G401 (cell line): ENCODE measurements at places on chromosomes 1 and 21.

- peak; percentile 23 for DNase-seq
These were observed at the start of gene HUNK for GRCh38 chr21:31872452-31873274. Gene HUNK (plus strand): TSS chr21:31873020. CDS start chr21:31873675, 655 bp downstream.

GRCh38 chr1:150017206-150017750, 6.8 kb upstream of the OTUD7B start:
- DNase-seq = no peak

- DNase-seq = no peak
These were observed 16.5 kb upstream of the FOXO6 start for GRCh38 chr1:41344708-41345159.

GRCh38 chr1:204418174-204419063, 6.8 kb upstream of the PPP1R15B start:
- no peak for DNase-seq

GRCh38 chr1:902802-903201, 20.9 kb upstream of the SAMD11 start:
- no peak for DNase-seq

GRCh38 chr1:181148636-181149035, 60.1 kb downstream of the IER5 start:
- DNase-seq = no peak

GRCh38 chr1:6157132-6157527, 23.0 kb downstream of the CHD5 start:
- no peak for DNase-seq

DNA sequence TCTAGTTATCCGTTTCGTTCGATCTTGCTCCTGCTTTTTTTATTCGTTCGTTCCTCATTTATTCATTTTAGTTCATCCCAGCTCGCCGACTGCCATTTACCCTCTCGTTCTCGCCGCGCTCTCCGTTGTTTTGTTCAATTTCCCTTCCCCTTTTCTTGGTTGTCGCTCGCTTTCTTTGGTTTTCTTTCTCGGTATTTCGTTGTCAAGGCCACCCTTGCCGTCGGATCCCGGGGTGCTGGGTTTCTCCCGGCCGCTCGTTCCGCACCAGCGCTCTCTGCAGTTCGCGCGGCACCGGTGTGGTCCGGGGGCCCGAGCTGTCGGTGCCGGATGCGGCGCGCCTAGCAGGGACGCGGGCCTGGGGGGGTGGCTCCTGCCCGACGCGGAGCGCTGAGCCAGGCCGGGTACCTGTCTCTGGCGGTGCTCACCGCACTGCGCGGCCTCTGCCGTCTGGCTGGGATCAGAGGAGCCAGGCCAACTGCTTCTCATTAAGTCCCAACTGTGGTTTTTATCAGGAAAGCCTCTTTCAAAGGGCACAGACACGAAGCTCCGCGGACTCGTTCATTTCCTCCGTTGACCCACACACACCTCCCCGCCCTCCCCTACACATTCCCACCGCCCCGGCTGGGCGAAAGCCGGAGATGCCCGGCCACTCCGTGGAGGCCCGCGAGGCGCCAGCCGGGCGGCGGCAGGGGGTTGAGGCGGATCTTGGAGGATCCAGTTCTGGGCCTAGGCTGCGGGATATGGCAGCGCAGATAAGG, 1.6 kb downstream of the ALX3 start:
- no peak for DNase-seq

GRCh38 chr1:14142397-14143100, 442.6 kb downstream of the PRDM2 start:
- DNase-seq = peak; percentile 72

GRCh38 chr1:27584453-27584852, 19.5 kb downstream of the AHDC1 start:
- DNase-seq = no peak

GRCh38 chr1:98888869-98889268, 115.8 kb downstream of the PLPPR5 start:
- no peak for DNase-seq

DNA sequence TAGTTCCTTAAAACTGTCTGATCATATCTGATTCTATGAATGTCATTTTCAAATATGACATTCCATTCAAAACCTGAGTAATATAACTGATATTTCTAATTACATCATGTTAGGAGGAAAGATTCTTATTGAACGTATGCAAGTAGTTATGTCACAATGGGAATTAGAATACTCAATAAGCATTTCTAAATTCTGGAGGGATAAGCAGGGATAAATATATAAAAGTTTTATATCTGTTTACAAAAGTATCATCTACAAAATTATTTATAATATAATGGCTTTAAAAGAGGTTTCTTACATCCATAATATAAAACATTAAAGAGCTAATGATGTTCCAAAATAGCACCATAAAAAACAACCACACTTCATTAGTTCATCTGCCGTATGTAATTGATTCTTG, at the start of gene OR14A2:
OR14A2 (minus strand) TSS at position 101 of the 400 bp plus-strand sequence.
- no peak for DNase-seq

DNA sequence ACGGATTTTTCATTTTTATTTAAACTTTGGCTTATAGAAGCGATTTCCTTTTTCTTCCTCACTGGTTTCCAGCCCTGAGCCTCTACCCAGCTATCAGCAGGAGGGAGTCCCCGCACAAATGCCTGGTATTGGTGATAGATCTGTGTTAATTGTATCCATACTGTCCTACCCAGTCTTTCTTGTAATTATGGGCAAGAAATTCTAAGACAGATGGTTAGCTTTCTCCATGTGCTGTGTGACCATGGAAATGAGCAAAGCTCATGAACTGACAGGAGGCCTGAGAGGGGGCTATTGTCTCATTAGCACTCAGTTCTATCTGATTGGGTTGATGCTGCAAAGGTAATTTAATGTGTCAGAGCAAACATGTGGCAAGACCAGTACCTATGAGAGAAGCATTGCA, 108.1 kb upstream of the IVNS1ABP start:
- no peak for DNase-seq

DNA sequence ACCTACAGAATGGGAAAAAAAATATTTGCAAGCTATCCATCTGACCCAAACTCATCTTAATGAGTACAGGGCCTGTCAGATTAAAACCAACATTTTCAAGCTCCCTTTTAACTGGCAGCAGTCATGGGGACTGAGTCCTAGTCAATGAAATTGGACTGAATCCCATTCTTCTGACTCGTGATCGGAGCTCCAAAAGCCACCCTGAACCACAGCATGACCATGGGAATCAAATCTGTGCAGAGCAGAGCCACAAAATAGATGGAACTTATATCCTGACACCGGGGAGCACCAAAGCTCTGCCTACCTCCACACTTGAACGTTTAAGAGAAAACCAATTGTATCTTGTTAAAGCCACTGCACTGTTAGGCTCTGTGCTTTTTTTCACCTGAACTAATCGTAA, 5.0 kb upstream of the RWDD3 start:
- no peak for DNase-seq

DNA sequence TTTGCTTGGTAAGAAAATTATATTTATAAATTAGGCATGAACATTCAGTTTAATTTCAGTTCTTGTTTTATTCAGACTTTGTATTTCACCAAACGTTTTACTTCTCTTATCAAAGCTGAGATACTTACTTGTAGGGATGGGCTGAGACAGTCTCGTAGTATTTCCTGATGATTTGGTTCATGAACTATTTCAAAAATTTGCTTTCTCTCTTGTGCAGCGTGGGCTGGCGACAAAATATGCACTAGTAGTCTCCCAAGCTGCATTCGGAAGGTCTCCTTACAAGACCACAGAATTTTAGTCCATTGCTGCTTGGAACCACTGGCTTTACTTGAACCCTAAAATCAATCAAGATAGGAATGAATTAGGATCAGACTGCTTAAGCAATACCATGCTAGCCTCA, 91.7 kb upstream of the GNG4 start:
- DNase-seq = no peak

- DNase-seq = peak; percentile 46
These were observed 3.6 kb downstream of the ZC3H12A start for GRCh38 chr1:37477946-37478345.

- no peak for DNase-seq
These were observed 24.4 kb downstream of the C1orf87 start for GRCh38 chr1:60049188-60049587.

- peak; percentile 37 for DNase-seq
These were observed 55.2 kb downstream of the MTR start for GRCh38 chr1:236850077-236850979.

- no peak for DNase-seq
These were observed 11.5 kb downstream of the PLEKHA6 start for GRCh38 chr1:204348242-204348641.

DNA sequence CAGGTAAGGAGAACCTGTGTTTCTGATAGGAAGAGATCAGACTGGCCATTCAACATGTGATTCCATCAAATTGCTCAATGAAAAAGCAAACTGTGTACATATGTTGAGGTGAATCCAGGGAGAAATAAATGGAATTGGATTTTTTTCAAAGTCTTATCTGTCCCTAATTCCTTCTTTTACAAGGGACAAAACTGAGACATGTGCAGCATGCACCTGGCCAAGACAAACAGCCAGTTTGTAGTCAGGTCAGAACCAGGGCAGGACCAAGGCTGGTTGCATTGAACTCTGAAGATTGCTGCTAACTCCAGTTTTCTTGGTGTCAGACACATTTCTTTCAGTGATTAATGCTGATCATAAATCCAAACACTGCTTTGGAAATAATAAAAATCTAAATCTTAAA, 69.6 kb upstream of the CCDC190 start:
- no peak for DNase-seq

- DNase-seq = no peak
These were observed 103.3 kb upstream of the GRIK3 start for GRCh38 chr1:37137601-37138000.

- DNase-seq = no peak
These were observed 20.4 kb upstream of the UBXN10 start for GRCh38 chr1:20165522-20165951.

GRCh38 chr1:208499601-208500000, 255.4 kb upstream of the PLXNA2 start:
- no peak for DNase-seq

GRCh38 chr1:200182701-200183100, 155.2 kb downstream of the NR5A2 start:
- DNase-seq = no peak

DNA sequence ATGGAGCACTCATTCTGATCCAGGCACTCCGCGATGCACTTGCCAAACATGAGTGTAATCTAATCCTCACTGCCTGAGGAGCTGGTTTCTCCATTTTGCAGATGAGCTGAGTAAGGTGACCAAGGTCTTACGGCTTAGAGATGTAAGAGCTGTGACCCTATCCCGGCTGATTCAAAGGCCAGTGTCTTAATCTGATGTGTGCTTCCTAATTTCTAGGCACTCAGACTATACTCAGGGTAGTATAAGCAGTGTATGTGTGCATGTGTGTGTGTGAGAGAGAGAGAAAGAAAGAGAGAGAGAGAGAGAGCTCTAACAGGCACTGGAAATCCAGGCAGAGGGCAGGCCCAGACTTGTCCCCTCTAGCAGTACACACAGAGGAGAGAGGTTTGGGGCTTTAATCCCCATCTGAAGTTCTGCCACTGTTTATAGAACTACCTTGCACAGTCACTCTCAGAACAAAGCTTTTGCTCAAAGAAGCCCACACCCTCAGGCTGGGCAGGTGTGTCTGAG, 188.2 kb downstream of the ZBTB18 start:
- DNase-seq = no peak

DNA sequence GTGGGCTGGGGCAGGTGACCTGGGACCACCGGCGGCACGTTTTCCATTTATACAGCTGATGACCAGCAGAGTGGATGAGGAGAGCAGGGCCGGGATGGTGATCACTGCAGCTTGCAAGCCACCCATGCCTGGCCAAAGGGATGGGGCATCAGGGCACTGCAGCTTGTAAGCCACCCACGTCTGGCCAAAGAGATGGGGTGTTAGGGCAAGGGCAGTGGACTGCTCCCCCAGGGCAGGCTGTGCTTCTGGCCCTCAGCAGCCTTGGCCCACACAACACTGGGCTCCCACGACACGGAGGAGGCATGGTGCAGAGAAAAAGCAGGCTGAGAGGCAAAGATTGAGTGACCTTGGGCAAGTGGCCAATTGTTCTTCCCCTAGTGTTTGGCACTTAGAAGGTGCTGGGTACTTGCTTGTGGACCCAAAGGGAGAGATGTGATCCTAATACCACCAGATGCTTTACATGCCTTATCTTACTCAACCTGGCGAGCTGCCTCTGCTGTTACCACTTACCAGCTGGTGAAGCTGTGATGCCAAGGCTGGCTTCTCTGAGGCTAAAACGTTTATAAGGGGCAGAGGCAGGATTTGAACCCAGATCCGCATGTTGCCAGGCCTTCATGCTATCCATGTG, 48.3 kb downstream of the TRIM62 start:
- DNase-seq = no peak

DNA sequence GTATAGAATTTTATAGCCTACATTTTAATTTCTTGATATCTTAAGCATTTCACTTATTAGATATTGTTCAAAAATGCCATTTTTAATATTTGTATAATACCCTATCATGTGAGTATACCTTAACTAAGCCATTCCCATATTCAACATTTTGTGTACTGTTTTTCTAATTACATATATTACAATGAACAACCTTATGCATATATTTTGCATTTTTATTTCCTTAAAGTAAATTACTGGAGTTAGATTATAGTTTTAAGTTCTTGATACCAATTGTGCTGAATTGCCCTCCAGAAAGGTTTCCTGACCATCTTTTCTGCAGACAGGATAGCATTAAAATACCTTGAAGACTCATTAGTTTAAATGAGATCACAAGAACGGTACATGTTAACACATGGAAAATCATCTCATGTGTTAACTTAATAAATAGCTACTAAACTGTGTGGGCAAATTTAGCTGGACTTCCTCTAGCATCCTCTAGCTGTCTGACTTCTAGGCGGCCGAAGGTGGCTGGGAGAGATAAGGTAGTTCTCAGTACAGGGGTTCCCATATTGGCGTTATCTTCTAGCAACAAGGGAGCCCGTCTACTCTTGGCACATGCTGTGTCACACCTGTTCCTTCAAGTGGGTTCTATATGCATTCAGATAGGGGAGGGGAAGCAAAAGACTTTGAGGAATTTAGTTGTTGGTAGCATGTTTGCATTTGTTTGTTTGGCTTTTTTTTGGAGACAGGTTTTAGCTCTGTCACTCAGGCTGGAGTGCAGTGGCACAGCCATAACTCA, 8.9 kb downstream of the DCLRE1B start:
- peak; percentile 59 for DNase-seq

GRCh38 chr21:44590311-44590721, 2.0 kb downstream of the KRTAP10-6 start:
- no peak for DNase-seq

DNA sequence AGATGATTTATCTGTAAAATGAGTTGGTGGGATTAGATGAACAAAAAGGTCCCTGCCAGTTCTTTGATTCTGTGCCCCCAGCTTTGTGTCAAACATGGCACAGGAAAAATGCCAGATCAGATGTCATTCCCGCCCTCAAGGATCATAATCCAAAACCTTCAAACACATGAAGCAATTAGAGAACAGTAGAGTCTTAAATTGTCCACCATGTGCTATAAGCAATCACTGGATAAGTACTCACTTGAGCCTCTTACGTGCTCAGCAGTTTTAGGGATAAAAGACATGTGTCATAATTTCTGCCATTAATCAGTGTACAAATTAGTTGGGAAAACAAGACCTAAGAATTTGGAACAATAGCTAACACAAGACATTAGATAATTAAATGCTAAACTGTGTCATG, 15.4 kb upstream of the KIAA0040 start:
- DNase-seq = no peak
